NCI-H524 (cell line): ENCODE measurements at places on chromosomes 12 and 14.

GRCh38 chr12:113003636-113004035, 25.3 kb downstream of the OAS2 start:
- DNase-seq, result no peak

DNA sequence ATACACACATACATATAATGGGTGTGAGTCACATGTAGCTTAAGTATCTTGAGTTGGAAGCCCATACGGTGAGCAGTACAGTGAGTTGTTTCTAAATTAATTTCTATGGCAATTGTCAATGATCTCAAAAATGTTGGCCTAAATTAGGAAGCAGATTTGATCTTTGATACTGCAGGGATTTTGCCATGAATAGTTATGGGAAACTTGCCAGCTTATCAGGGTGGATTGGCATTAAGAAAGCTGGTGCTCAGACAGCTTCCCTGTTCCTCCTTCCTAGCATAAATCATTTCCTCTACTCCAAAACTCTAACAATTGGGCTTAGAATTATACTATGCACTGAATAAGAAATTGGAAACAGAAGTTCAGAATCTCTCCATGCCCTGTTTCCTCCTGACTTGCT, 150.9 kb upstream of the FRMD6 start:
- no peak for DNase-seq

DNA sequence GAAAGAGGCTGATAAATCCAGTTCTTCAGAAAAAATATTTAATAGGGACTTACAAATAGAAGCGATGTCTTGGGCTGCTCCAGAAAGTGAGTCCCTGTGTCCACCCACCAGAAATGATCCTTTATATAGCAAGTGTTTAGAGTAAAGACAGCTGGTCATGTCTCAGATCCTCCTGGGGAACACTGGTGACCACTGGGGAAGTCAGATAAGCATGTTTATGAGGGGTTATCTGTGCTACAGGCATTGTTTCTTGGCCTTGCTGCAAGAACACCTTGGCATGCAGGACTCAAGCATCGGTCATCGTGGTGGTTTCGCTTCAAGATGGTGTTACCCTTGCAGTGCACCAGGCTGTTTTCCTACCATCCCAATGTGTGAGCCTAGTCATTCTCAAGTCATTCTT, 27.2 kb downstream of the CPM start:
- no peak for DNase-seq

DNA sequence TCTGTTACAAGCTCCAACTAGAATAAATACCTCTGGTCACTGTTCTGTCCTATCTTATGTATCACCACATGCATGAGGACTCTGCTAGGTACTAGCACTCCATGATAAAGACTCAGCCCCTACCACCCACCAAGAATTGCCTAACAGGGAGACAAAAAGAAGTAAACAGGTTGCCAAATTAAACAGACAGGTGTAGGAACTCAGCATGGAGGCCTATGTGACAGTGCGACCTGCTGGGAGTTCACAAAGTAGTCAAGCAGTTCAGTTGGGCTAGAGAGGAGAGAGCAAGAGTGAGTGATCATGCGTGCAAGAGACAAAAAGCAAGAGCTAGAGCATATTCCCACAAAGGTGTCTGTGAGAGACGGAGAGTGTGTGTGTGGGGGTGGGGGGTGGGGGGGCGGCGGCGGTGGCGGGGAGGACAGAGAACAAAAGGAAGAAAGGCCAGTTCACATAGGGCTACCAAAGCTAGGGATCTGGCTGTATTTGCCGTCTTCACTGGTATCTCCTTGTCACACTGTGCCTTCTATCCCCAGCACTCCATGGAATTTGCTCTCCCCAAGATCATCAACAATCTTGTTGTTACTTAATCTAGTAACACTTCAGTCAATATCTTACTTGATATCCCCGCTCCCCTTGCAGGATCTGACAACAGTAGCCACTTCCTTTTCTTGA, 81.2 kb downstream of the SPPL3 start:
- DNase-seq, result no peak

DNA sequence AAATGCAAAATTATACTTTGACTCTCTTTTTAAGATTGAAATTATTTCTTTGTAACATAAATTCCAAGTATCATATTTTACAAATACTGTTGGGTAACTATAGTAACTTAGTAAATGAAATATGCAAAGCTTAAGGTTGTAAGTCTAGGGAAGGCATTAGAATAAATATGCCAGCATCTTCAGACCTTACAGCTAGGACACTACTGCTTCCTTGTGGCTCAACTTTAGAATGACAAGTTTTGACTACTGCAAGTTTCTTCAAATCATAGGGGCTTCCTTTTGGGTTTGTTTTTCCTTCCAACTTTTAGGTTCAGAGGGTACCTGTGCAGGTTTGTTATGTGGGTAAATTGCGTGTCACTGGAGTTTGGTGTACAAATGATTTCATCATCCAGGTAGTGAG, 17.7 kb upstream of the ANP32D start:
- DNase-seq, result no peak

DNA sequence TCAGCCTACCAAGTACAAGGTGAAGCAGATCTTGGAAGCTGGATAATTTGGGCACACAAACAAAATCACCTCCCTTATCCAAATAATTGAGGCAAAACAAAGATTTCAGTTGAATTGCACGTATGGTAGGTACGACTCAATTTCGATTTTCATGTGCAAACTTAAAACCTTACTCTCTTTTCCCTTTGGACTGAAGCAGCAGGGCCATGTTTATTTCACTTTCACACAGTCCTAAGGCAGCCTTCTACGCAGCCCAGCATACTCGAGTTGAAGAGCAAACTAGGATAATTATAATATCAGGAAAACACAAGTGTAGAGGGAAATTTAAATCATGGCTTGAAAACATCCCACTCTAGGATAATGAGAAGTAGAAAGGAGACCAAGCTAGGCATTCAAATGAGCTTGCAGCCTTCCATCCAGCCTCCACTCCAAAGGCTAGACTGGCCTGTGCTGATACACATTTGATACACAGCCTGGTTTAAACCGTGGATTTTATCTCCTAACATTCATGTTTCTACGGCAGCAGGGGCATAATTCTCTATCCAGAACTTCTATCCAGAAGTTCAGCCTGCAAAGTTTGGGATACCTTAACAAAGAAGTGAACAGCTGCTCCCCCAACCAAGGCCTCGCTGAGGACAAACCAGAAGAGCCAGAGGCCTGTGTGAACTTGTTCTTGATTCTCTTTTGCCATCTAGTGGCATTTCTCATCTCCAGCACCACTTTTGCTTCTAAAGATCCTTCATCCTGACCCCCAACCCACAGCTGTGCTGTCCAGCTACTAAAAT, 2.4 kb upstream of the RNASE7 start:
- DNase-seq, result peak; percentile 85

GRCh38 chr14:77296155-77296554, 24.5 kb downstream of the POMT2 start:
- no peak for DNase-seq

DNA sequence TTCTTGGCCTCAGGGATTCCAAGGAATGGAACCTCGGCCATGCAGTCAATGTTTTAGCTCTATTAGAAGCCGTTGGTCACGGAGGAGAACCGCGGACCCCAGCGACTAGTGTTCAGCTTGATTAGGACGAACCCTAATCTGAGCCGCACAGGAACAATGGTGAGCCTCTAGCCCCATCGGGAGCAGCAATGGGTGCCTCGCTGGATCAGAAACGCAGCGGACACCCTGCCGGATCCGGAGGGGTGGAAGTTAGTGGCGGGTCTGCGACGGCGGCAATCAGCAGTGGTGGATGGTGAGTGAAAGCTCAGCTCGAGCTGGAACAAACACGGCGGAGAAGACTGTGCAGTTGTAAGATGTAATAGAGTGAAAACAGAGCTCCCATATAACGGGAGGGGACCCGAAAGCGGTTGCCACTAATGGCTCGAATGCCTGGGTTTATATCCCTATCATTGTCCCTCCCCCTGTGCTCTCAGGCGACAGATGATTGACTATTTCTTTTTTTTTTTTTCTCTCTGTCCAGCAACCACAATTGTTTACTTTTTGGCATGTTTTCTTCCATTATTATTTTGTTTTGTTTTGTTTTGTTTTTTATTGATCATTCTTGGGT, 127.7 kb downstream of the ZNF664 start:
- DNase-seq, result no peak
